ENCODE measurements at places on chromosomes 3 and 15. TPM values are rescaled to one million over a fixed set of nuclear protein-coding genes. Genes with fewer than 3 reads are reported as not detected.
A peak's percentile ranks its signal among the peaks of the same experiment; 100 is the strongest.

GRCh38 chr3:16214366-16214765 is 39.9 kb downstream of the GALNT15 start:
- no peak for DNase-seq
- H3K27ac ChIP-seq, result no peak overlapping the region
- no peaks in the 10 kb centered on the region for H3K27me3 ChIP-seq
- H3K36me3 ChIP-seq, result no peaks in the 10 kb centered on the region
- no peak overlapping the region for H3K4me3 ChIP-seq

- H3K36me3 ChIP-seq, result peaks cover 16% of the 10 kb centered on the region
- no peak overlapping the region for H3K4me3 ChIP-seq
- H3K4me1 ChIP-seq, result peaks cover 29% of the 10 kb centered on the region
- no peaks in the 10 kb centered on the region for H3K27me3 ChIP-seq
- DNase-seq, result no peak
These were observed 45.5 kb downstream of the TMOD3 start for GRCh38 chr15:51874751-51875644.

- H3K27me3 ChIP-seq, result no peaks in the 10 kb centered on the region
- H3K27ac ChIP-seq, result no peak overlapping the region
- no peaks in the 10 kb centered on the region for H3K4me1 ChIP-seq
- no peak for DNase-seq
- no peaks in the 10 kb centered on the region for H3K36me3 ChIP-seq
- no peak overlapping the region for H3K4me3 ChIP-seq
These were observed 66.5 kb upstream of the SKOR1 start for GRCh38 chr15:67758619-67759300.

DNA sequence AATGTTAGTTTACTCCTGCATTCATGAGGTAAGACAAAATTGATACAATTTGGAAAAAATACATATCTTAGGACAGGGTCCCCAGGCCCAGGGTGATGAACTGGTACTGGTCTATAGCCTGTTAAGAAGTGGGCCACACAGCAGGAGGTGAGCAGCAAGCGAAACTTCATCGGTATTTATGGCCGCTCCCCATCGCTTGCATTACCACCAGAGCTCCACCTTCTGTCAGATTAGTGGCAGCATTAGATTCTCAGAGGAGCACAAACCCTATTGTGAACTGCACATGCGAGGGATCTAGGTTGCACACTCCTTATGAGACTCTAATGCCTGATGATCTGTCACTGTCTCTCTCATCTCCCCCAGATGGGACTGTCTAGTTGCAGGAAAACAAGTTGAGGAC is 880.6 kb downstream of the MCTP2 start:
- no peak overlapping the region for H3K4me3 ChIP-seq
- no peaks in the 10 kb centered on the region for H3K36me3 ChIP-seq
- DNase-seq, result no peak
- H3K27me3 ChIP-seq, result no peaks in the 10 kb centered on the region

DNA sequence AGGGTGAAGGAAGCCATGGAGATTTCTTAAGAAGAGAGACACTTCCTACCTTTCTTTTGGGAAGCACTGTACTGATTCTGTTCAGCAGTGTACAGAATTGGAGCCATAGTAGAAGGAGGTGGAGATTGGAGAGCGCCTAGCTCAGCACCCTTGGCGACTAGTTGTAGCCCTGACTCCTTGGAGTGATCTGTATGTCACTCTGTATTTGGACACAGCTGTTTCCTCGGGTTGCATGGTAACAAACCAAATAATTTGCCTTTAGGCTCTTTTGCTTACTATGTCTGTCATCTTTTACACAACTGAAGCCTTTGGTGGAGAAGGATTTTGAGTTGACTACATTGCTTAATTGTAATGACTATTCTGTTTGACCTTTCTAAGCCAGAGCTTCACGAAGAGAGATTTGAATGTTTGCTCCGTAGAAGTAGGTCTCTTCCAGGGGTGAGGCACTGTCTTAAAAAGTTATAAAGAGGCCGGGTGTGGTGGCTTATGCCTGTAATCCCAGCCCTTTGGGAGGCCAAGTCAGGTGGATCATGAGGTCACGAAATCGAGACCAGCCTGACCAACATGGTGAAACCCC is 77.1 kb downstream of the AKAP13 start:
- H3K4me1 ChIP-seq, result no peaks in the 10 kb centered on the region
- H3K4me3 ChIP-seq, result no peak overlapping the region
- H3K27ac ChIP-seq, result no peak overlapping the region
- no peak for DNase-seq

DNA sequence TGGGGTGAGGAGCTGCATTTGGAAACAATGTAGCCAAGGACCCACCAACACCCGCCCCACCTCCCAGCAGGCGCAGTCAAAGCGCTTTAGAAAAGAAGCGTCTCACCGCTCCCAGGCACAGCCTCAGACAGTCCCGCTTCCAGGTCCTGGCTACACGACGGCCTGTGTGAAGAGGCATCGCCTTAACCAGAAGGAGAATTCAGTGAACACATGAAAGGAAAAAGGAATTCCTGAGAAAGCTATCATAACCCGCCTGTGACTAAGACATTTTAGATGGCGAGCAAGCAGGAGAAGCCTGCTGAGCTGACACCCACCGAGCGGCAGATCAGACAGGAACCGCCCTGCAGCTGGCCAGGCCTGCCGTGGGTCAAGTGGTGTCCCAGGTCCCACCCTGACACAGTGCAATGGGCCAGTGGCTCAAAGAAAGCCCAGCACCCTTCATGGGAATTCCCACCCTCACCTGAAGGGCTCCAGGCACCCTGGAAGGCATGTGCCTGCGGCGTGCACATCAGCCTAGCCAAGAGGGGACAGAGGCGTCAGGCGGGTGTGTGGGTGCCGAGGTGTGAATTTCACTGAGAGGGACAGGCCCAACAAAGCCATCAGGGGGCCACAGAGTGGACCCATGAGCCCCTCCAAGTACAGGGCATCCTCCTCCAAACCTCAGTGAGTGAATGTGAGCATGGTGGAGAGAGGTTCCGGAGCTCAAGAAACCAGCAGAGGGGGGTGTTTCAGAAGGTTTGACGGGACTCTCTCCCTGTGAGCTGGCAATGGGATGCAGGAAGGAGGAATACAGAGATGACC is 144.8 kb downstream of the NSMCE3 start:
- H3K27me3 ChIP-seq, result no peaks in the 10 kb centered on the region
- no peaks in the 10 kb centered on the region for H3K36me3 ChIP-seq
- no peak overlapping the region for H3K4me3 ChIP-seq

The ZKSCAN7 gene
- 3.5 TPM for total RNA-seq

- H3K27ac ChIP-seq, result peak overlapping the region; percentile 70
- DNase-seq, result peak; percentile 90
- H3K4me1 ChIP-seq, result peaks cover 10% of the 10 kb centered on the region
These were observed 6.9 kb downstream of the C15orf62 start for GRCh38 chr15:40776537-40777141.

The TRIM42 gene
- not detected for total RNA-seq

The DZIP1L gene
- total RNA-seq, result 22.4 TPM

DNA sequence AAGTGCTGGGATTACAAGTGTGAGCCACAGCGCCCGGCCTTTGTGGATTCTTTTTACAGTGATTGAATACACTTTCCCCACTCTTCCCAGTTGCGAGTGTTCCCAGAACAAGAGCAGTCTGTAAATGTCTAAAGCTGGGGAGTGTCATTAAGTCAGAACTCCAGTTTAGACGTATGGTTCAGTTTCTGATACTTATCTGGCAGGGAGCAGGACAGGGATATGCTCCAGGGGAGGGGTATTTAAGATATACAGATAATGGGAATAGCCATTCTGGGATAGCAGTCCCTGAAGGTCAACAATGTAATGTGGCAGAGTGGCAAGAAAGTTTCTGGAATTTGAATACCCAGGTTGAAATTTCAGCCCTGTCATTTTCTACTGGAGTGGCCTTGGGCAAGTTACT is 164.1 kb downstream of the SSR3 start:
- DNase-seq, result no peak
- no peaks in the 10 kb centered on the region for H3K27me3 ChIP-seq
- no peak overlapping the region for H3K27ac ChIP-seq
- H3K36me3 ChIP-seq, result no peaks in the 10 kb centered on the region

DNA sequence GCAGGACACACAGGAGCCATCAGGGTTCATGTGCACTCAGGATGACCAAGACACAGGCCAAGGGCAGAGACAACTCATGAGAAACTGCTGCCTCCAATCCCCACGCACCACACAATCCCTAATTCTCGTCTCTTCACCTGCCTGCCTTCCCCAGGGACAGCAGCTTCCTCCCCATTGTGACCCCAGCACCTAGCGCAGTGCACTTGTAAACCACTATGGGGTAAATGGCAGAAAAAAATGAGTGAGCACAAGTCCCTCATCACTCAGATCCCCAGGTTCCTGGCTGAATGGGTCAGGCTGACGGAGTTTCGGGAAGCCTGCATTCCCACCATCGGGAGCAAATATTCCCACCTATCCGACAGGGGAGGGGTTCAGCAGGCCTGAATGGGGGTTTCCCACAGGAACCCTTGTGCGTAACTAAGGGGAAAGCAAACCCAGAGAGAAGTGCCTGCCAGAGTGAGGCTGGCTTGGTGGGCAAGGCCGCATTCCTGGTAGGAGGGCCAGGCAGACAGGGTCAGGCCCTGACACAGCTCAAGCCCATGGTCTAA is 18.8 kb downstream of the PLXNB1 start:
- H3K27ac ChIP-seq, result no peak overlapping the region
- H3K4me3 ChIP-seq, result no peak overlapping the region

DNA sequence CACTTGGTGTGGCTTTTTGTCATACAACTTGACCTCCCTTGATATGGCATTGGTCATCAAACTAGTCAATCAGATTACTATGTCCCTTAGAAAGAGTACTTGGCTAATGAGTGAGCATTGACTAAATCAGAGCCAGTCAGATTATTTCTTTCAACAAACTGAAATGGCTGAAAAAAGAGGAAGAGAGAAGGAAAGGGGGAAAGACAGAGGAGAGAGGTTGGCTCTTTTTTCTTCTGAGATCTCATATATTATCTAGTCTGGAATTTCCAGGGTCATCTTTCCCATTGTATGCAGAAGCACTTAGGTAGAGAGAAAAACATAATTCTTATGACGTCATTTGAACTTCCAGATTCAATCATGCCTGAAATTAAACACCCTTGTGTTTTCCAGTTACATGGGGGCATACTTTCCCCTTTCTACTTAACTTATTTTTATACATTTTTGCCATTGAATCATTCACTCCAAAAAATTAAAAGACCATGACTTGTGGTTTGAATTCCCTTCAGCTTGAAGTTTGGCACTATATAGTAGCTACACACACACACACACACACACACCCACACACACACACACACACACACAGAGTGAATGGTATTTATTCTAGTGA is 387.8 kb downstream of the LSAMP start:
- DNase-seq, result no peak
- no peaks in the 10 kb centered on the region for H3K36me3 ChIP-seq

The PLA2G4D gene
- not detected for total RNA-seq

GRCh38 chr3:133944641-133945380 is 49.1 kb upstream of the RAB6B start:
- H3K4me1 ChIP-seq, result peaks cover 44% of the 10 kb centered on the region
- peak; percentile 49 for DNase-seq
- H3K4me3 ChIP-seq, result no peak overlapping the region
- H3K27ac ChIP-seq, result peak overlapping the region; percentile 80

The PLAAT1 gene
- 0.40 TPM for total RNA-seq

GRCh38 chr15:74844319-74845207 is 1.6 kb upstream of the ULK3 start:
- peaks cover 11% of the 10 kb centered on the region for H3K4me1 ChIP-seq
- peaks cover 41% of the 10 kb centered on the region for H3K36me3 ChIP-seq
- H3K27ac ChIP-seq, result peak overlapping the region; percentile 21
- no peak overlapping the region for H3K4me3 ChIP-seq
- no peak for DNase-seq
- H3K27me3 ChIP-seq, result no peaks in the 10 kb centered on the region

The CHDH gene
- total RNA-seq, result 12.3 TPM

GRCh38 chr3:74636981-74637380 is 22.5 kb upstream of the CNTN3 start:
- no peaks in the 10 kb centered on the region for H3K27me3 ChIP-seq
- no peaks in the 10 kb centered on the region for H3K36me3 ChIP-seq
- no peak overlapping the region for H3K4me3 ChIP-seq
- H3K27ac ChIP-seq, result no peak overlapping the region
- DNase-seq, result no peak

The SCN10A gene
- total RNA-seq, result not detected

The PLD1 gene
- 47.1 TPM for total RNA-seq

The ETFA gene
- total RNA-seq, result 31.6 TPM

DNA sequence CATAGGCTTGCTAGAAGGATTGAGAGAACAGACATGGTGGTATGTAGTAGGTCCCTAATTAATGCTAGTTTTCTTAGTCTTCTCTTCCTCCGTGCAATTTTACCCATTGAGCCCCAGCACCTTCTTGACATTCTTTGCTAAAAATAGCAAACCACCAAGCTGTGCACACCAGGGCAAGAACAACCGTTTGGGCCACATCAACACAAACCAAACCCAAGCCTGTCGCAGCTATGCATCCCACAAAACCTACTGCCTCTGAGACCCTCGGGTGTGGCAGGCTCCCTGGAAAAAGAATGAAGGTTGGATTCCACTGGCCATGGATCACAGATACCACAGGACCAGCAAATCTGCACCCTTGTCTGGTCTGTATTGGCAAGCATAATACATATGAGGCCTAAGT is 27.1 kb downstream of the HEG1 start:
- H3K27me3 ChIP-seq, result no peaks in the 10 kb centered on the region
- no peak for DNase-seq
- peak overlapping the region; percentile 69 for H3K27ac ChIP-seq
- no peak overlapping the region for H3K4me3 ChIP-seq
- H3K36me3 ChIP-seq, result peaks cover 20% of the 10 kb centered on the region

DNA sequence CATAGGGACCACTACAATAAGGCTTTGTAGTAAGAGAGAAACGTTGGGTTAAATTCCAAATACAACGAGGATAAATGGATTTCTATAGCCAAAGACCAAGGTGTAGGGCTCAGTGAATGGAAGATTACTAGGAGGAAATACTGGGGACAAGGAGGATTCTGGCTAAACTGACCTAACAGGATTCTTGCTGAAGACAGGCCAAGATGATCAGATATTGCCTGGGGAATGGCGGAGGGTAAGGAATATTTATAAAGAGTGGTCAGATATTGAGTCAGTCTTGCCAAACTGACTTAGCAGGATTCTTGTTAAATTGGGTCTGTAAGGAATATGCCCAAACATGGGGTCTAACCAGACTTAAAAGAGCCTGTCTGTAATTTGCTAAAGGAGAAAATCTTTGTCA is 463.8 kb downstream of the EDEM1 start:
- H3K4me3 ChIP-seq, result no peak overlapping the region
- H3K27me3 ChIP-seq, result no peaks in the 10 kb centered on the region
- no peak overlapping the region for H3K27ac ChIP-seq
- no peaks in the 10 kb centered on the region for H3K4me1 ChIP-seq

The THRB gene
- total RNA-seq, result 12.6 TPM

The SCN5A gene
- under 0.01 TPM for total RNA-seq

GRCh38 chr3:16477521-16477920 is 36.0 kb downstream of the RFTN1 start:
- no peaks in the 10 kb centered on the region for H3K27me3 ChIP-seq
- H3K27ac ChIP-seq, result no peak overlapping the region
- H3K4me1 ChIP-seq, result peaks cover 29% of the 10 kb centered on the region
- no peak overlapping the region for H3K4me3 ChIP-seq
